Common myeloid progenitor, CD34-positive (primary cell): ENCODE measurements at places on chromosomes 3 and 15.

DNA sequence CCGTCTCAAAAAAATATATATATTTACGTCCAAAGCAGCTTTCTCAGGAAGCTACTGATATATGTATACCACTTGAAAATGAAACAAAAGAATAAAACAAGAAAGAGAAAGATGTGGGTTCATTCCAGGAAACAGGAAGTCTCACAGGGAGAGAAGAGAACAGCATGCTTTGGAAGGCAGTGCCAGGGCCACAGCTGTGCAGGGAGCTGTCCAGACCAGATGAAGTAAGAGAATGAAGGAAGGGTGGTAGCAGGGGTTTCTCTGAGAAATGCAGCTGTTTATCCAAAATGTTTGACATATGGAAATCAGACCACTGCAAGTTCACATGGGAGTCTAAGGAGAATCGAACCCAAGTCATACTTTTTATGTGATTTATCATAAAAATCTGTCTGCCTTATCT, 8.9 kb upstream of the GPR27 start:
- DNase-seq, result no peak

DNA sequence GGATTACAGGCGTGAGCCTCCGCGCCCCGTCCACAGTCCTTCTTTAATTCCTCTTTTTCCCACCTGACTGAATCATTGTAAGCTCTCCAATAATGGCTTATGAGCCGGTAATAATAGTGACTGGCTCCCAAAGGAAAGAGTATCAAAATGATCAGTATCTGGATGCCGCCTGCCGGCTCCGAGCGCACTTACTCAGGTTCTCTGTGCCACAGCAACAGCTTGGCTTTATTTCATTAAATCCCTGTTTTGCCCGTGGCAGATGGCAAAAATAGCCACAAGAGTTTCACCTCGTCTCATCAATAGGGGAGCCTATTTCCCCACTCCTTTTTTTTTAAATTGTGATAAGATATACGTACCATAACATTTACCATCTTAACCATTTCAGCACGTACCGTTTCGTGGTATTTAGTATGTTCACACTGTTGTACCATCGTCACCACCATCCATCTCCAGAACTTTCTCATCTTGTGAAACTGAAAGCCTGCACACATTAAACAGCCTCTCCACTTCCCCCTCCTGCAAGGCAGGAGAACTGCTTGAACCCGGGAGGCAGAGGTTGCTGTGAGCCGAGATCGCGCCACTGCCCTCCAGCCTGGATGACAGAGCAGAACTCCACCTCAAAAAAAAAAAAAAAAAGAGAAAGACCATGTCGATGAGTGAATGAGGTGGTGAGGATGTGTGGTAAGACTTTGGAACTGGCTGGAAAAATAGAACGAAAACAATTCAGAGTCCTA, 80.7 kb upstream of the DLG1 start:
- DNase-seq, result no peak

DNA sequence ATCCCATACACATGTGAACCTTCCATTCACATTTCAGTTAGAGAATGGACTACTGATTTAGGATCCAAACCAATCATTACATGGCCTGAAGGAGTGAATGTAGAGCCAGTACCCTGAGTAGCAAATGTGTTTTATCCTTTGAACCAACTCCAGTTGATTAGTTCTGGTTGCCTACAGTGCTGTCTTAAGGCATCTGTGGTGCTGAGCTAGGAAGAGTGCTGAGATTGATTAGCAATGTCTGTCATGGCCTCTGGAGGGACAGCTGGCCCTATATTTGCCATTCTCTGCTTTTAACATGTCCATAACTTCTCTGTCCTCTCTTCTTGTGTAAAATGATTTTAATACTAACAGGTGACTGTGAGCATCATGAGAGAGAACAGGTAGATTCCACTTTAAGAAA, 11.1 kb downstream of the LRTM1 start:
- DNase-seq, result no peak

DNA sequence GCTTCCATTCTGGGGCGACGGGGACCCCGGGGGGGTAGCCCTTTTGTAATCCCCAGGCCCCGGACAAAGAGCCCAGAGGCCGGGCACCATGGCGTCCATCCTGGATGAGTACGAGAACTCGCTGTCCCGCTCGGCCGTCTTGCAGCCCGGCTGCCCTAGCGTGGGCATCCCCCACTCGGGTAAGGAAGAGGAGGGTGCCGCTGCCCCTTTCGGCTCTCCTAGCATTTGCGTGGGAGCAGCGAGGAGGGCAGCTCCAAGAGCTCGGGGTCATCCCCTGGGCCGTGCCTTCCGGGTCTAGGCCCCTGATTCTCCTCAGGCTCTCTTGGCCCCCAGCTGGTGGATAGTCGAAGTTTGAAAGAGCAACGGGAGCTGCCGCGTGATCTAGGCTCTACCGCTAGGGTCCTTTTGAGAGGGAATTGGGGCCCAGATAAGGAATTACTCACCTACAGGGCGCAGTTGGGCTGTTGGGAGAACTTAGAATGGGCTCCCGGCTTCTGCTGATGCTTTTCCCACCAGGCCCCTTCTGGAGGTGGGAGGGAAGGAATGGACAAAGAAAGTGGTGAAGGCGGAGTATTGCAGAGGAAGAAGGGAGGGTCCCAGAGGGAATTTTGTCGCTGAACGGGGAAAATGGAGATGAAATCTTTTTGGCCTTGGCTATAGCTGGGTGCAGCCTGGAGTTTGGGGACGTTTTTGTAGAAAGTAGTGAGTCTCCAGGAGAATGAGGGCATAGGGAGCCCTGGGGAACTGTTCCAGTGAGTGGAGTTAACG, 615 bp downstream of the VPS18 start:
- peak; percentile 92 for DNase-seq

- DNase-seq, result peak; percentile 34
Measured at GRCh38 chr3:25663869-25664811, 567 bp downstream of the TOP2B start.

DNA sequence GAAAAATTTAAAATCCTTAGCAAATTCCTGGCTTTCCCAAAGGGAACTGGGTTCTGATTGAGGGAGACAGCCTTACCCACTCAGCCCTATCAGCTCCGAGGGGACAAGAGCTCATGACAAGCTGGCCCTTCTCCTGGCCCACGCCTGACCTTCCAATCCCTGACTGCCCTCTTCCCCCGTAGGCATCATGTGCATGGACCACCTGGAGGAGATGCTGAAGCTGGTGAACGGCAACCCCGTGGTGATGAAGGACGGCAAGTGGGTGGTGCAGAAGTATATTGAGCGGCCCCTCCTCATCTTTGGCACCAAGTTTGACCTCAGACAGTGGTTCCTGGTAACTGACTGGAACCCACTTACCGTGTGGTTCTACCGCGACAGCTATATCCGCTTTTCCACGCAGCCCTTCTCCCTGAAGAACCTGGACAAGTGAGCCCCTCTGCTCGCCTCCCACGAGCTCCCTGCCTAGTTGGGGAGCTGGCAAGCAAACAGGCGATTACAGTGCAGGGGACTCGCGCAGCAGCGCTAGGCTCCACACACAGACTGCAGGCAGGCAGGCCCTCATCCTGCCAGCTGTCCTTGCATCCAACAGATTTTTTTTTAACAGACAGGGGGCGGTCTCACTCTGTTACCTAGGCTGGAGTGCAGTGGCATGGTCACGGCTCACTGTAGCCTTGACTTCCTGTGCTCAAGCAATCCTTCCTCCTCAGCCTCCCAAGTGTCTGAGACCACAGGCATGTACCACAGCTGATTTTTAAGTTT, 16.8 kb downstream of the RPUSD3 start:
- DNase-seq, result peak; percentile 45

DNA sequence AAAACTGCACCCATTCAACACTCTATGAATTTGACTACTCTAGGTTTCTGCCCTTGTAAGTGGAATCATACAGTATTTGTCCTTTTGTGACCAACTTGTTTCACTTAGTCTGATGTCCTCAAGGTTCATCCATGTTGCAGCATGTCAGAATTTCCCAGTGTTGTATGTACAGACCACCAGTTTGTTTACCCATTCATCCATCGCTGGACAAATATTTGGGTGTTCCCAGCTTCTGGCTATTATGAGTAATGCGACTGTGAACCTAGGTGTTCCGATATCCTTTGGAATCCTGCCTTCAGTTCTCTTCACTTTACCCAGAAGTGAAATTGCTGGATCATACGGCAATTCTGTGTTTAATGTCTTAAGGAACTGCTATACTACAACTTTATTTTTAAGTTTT, 12.6 kb downstream of the RPL32 start:
- no peak for DNase-seq

GRCh38 chr3:44862226-44862637, 520 bp downstream of the TMEM42 start:
- peak; percentile 55 for DNase-seq

DNA sequence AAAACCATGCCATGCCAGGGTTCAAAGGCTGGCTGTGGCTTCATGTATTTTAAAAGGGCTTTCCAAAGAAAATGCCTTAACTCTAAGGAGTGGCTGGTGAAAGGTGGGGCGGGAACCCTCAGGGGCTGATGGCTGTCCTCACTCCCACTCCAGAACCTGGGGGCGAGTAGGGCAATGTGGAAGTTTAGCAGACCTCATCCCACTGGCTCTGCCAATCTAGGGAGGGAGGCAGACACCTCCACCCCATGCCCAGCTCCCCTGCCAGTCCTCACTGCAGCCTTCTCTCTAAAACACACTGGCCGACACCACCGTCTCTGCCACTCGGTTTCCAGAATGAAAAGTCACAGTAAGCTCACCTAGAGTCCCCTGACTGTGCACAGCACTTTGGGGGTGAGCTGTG, 99.5 kb downstream of the TMEM266 start:
- no peak for DNase-seq
